ENCODE measurements at places on chromosomes 13 and 19.

DNA sequence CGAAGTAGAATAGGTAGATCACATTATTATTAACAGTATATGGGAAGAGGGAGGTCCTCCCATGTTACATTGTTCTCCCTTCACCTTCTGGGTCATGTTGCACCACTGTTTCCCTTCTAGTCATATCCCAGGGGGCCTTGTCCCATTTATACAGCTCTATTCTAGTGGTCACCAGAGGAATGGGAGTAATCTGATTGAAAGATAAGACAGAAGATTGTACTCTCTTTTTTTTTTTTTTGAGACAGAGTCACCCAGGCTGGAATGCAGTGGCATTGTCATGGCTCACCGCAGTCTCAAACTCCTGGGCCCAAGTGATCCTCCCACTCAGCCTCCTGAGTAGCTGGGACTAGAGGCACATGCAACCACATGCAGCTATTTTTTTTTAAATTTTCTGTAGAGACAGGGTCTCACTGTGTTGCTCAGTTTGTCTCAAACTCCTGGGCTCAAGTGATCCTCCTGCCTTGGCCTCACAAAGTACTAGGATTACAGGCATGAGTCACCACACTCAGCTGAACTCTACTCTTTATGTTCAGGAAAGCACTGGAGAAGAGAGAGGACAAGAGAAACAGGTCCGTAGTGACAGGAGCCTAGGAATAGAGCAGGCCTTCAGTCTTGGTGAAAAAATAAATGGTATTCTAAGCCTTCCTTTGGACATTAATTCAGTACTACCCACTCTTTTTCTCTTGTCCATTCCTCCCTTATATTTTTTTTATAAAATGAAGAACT is 4.3 kb upstream of the ZNF529 start:
- no peak for DNase-seq

DNA sequence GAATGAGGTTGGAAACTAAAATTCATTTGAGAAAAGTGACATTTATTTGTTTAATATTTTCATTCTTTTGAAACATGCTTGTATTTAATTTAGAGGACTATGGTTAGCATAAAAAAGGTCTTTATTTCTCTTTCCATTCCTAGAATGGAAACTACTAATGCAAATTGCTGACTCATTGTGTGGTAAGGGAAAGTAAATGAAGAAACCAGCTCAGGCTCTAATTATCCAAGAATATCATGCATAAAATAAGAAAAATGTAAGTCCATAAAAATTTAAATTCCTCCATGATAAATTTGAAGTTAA is 777.0 kb upstream of the SLITRK1 start:
- DNase-seq: no peak

DNA sequence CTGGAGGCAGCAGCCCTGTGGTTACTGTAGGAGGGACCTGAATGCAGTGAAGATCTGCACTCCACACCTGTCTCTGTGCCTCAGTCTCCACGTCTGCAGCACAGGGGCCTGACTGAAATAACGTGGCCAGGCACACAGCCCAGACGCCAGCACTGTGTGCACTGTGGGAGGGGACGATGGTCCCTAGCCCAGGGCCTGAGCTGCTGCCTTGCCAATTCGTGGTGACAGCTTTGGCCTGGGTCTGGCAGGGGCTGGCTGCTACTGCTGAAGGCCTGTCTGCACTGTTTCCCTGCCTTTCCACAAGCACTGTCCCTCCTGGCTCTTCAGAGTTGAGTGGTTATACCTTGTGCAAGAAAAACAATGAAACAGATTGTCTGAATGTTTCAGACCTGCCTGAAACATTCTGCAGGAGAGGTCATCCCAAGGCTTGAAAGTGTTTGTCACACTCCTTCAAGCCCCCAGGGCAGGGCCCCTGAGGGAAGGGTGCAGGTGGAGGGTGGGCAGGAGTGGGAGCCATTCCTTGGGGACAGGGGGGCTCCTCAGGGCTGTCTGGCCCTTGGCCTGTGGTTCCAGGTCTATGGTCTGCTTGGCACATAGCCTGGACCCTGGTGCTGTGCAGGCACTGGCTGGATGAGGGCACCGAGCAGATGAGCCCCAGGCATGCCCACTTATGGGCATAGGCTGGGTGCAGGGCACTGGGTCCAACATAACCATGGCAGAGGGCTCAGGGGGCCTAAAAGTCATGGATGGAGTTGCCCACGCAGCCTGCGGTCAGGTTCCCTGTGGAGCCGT is 38.7 kb upstream of the LDLR start:
- DNase-seq: no peak

- DNase-seq: no peak
These were observed 2.4 kb upstream of the PLPP2 start for GRCh38 chr19:293436-294110.

DNA sequence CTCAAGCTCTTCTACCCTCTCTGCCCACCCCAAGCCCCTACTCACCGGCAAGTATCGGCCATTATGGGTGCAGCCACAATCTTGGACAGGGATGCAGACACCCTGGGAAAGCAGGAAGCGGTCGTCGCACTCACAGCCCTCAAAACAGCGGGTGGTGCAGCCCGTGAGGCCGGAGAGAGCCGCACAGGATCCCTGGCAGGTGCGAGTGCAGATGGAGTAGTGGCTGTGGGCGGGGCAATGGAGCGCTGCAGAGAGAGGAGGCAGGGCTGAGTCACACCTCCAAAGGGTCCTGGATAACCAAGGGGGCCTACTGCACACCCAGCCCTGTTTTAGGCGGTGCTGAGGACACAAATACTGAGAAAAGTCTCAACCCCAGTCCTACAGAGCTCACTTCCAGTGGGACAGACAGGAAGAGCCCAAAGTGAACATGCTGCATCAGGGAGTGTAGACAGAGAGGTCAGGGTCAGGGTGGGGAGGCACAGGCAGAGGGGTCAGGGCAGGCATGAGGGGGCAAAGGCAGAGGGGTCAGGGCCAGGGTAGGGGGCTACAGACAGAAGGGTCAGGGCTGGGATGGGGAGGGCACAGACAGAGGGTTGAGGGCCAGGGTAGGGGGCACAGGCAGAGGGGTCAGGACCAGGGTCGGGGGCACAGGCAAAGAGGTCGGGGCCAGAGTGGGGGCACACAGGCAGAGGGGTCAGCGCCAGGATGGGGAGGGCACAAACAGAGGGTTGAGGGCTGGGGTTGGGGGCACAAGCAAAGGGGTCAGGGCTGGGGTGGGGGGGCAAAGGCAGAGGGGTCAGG is 24.2 kb upstream of the FBL start:
- no peak for DNase-seq

- DNase-seq: no peak
These were observed 32.1 kb downstream of the SLC25A30 start for GRCh38 chr13:45385907-45386553.

GRCh38 chr19:39156326-39157230 is 31.0 kb downstream of the PAK4 start:
- DNase-seq: no peak

GRCh38 chr13:110173247-110173818 is 133.6 kb downstream of the COL4A1 start:
- no peak for DNase-seq

GRCh38 chr13:28568286-28568685 is 73.4 kb upstream of the FLT1 start:
- DNase-seq: no peak

DNA sequence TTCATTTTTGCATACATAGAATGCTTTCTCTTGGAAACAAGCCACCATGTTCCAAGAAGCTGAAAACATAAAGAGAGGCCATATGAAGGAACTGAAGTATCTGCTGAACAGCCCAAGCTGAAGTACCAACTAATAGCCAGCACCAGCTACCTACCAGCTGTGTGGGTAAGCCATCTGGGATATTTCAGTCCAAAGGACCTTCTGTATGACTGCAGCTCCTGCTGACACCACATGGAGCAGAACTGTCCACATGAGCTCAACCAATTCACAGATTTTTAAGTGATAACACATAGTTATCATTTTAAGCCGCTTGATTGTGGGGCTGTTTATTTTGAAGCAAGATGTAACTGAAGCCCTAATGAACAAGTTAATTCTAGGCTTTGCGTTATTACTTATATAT is 621.1 kb upstream of the KLHL1 start:
- DNase-seq: no peak

- DNase-seq: no peak
These were observed 210.8 kb downstream of the RFC3 start for GRCh38 chr13:34028496-34029442.

DNA sequence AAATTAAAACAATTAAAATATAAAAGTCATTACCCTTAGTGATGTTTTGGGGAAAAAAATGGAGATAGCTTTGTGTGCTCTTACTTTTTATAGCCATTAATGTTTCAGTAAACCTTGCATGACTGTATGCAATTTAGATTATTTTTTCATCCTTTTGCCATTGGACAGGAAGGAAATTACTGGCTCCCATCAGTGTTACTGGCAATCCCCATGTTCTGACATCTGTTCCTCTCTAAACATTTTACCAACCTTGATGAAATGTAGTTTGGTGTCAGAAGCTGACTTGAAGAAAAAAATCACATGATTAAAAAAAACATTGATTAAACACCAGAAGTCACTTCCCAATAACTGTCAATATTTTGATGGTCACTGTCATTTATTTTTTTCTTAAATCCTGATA is 52.3 kb upstream of the ZNF536 start:
- no peak for DNase-seq

DNA sequence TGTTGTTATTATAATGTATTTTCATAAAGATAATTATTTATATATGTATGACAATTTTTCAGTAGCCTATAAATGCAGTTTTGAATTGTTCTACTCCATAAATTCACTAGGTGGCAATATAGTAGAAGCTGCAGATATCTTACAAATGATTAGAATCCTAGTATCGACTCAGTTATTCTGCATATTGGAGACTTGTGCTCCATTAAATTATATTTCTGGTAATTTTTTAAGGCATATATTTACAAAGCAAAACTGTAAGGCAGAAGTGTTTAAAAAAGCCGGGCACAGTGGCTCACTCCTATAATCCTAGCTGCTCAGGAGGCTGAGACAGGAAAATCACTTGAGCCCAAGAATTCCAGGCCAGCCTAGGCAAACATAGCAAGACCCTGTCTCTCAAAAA is 58.7 kb downstream of the DPY19L3 start:
- no peak for DNase-seq

DNA sequence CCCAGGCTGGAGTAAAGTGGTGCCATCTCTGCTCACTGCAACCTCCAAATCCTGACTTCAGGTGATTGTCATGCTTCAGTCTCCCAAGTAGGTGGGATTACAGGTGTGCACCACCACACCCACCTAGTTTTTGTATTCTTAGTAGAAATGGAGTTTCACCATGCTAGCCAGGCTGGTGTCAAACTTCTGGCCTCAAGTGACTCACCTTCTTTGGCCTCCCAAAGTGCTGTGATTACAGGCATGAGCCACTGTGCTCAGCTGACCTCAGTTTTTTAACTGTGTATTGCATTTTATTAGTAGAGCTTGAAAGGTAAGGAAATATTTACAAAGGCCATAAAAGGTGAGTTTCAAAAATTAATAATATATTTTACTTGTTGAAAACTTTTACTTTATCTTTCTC is 2.3 kb downstream of the ZNF726 start:
- DNase-seq: no peak

- DNase-seq: no peak
These were observed 13.6 kb upstream of the FCHO1 start for GRCh38 chr19:17737690-17738153.

DNA sequence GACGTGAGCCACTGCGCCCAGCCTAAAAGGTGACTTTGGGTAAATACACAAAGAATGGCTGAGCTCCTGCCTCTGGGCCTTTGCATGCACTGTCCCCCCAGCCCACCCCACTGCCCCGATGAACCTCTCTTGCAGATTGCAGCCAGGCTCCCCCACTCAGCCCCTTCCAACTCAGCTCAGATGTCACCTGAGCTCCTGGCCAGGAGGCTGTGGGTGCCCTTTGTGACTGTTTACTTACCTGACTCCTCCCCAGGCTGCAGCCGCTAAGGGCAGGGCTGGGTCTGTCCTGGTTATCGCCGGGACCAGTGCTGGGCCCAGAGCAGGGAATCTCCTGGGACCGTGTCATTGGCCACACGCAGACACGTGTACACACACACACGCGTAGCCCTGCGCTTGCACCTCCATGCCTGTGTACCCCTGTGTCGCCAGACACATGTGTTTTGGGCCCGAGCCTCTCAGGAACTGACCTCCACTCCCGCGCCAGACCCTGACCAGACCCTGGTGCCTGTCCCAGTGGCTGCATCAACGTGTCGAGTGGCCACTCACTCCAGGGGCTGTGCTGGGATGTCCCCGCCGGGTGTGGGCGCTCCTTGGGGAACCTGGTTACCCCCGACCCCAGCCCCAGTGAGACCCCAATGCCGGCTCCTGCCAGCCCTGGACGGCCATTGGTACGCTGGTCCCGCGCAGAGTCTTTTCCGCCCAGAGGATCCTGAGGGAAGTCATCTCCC is 18.7 kb downstream of the EFNA2 start:
- DNase-seq: no peak

DNA sequence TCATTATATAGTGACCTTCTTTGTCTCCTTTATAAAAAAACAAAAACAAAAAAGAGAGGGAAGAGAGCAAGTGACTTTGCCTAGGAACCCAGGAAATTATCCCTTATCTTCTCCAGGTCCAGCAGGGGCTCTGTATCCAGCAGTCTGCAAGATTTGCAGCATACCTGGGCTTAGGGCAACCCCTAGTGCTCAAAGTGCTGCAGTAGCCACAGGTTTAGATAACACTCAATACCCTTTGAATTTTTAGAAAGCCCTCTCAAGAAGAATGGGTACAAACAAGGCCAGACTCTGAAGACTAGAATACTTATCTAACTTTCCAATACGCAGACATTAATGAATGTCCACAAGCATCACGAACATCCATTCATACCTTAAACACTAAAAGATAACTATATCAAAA is 43.2 kb downstream of the CCNA1 start:
- no peak for DNase-seq

Measured in stimulated activated CD8-positive, alpha-beta memory T cell treated with anti-CD3 and anti-CD28 coated beads, Interleukin-7, amount 100 ng/mL, for 1 hour (primary cell).